SK-MEL-5 (cell line): ENCODE measurements at places on chromosomes 7 and 10. TPM values are rescaled to one million over a fixed set of nuclear protein-coding genes. Genes with fewer than 3 reads are reported as not detected.
A peak's percentile ranks its signal among the peaks of the same experiment; 100 is the strongest.

Gene NACAD
- total RNA-seq, result 0.05 and 0.16 TPM in 2 replicates

DNA sequence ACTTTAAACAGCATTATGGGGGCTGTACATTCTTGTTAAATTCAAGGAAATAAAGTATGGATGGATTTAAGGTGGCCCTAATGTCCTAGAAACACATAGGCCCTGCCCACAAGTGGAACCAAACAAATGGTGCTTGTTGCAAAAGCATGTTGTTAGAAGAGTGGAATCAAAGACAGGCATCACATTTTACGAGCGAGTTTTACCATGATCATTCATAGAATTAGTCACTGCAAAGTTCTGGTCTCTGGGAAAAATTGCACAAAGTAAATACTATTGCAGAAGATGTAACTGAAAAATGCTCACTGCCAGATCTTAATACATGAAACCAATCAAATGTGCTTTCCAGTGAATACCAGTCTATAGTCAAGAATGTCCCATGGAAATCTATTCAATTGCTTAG lies 677.1 kb downstream of the PARD3 start:
- DNase-seq, result no peak

Gene CALHM3
- total RNA-seq, result not detected in 2 replicates

GRCh38 chr10:61481597-61481996 lies 28.4 kb upstream of the TMEM26 start:
- no peak for DNase-seq

- no peak for DNase-seq
Measured at GRCh38 chr10:59847326-59847725, 59.0 kb downstream of the CCDC6 start.

GRCh38 chr10:75034131-75034512 lies 77.3 kb upstream of the SAMD8 start:
- DNase-seq, result no peak

- DNase-seq, result peak; percentile 14
Measured at GRCh38 chr10:17062493-17062892, 67.1 kb downstream of the CUBN start.

Gene CTBP2
- total RNA-seq, result 38.1 and 39.6 TPM in 2 replicates

GRCh38 chr7:17772581-17773288 lies 167.6 kb downstream of the SNX13 start:
- no peak for DNase-seq

- DNase-seq, result no peak
Measured at GRCh38 chr7:45267262-45267661, 109.7 kb downstream of the RAMP3 start.

Gene DUSP5
- total RNA-seq, result 2.7 and 3.0 TPM in 2 replicates

Gene IPMK
- 4.4 and 5.1 TPM in 2 replicates for total RNA-seq

DNA sequence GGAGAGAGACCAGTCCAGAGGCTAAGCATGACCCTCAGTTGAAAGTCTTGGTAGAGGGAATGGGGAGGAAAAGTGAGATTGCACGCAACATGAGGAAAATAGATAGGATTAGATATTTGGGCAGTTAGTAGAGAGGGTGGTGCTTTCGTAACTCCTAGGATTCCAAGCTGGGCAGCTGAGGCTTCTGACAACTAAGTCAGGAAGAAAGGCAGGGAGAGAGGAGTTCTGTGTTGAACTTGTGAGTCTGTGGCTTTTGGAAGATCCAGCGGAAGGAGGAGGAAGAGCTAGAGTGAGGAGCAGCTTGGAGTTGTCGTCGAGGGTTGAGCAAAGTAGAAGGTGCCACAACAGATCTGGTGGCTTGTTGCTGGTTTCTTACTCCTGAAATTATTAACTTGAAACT lies 21.8 kb downstream of the CUL1 start:
- DNase-seq, result no peak

Gene ENO4
- total RNA-seq, result 0.08 and 0.13 TPM in 2 replicates

DNA sequence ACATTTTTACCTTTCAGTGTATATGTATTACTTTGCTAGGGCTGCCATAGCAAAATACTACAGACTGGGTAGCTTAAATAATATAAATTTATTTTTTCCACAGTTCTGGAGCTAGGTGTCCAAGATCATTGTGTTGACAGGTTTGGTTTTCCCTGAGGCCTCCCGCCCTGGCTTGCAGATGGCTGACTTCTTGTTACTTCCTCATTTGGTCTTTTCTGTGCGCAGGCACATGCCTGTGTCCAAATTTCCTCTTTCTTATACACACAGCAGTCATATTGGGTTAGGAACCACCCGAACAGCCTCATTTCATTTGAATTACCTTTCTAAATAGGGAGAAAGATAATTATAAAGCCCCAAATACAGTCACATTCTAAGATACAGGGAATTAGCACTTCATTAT lies 521.6 kb upstream of the SORCS1 start:
- DNase-seq, result no peak

DNA sequence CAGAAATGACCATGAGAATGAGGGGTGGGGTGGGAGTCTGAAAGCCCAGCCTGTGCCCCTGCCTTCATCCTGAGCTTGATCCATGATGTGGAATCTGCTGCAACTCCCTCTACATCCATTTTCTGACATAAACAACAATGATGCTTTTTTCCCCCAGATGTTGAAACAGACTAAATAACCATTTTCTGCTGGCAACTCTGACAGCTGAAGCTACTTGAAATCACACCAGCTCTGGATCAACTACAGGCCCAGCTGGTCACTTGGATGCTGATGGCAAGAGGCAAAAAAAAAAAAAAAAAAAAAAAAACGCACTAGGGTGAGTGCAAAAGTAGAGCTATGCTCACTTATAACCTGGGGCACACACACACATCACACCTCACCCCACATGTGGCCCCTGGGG lies 74.2 kb downstream of the FAM107B start:
- DNase-seq, result no peak

Gene STEAP4
- not detected in 2 replicates for total RNA-seq

Gene CRYGN
- not detected in 2 replicates for total RNA-seq

- no peak for DNase-seq
Measured at GRCh38 chr7:102320601-102321350, 34.1 kb downstream of the SH2B2 start.

GRCh38 chr10:27448921-27449320 lies 55.2 kb upstream of the RAB18 start:
- DNase-seq, result peak; percentile 3

- peak; percentile 21 for DNase-seq
Measured at GRCh38 chr7:153567426-153567825, 484.8 kb upstream of the DPP6 start.

- DNase-seq, result peak; percentile 48
Measured at GRCh38 chr10:52951824-52952223, 179.2 kb upstream of the MBL2 start.

GRCh38 chr7:2151237-2151636 lies 81.5 kb downstream of the MAD1L1 start:
- DNase-seq, result no peak

Gene FUOM
- 22.1 and 30.2 TPM in 2 replicates for total RNA-seq

DNA sequence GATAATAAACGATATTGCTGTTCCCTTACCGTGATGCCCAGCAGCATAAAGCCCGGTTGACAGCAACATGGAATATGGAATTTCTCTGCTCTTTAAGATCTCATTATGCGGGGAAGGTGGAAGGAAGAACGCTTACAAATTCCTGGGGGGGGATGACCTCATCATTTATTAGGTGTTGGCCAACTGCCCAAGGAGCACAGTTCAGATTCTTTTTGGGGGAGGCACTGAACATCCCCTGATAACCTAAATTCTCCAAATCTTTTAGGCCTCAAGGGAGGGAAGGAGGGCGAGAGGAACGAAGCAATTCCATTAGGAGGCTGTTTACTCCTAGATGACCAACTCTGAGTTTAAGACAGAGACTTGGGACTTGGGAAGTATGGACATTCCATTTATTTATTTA lies 5.2 kb upstream of the COL26A1 start:
- no peak for DNase-seq

- no peak for DNase-seq
Measured at GRCh38 chr7:155532792-155533119, 13.6 kb downstream of the CNPY1 start.

DNA sequence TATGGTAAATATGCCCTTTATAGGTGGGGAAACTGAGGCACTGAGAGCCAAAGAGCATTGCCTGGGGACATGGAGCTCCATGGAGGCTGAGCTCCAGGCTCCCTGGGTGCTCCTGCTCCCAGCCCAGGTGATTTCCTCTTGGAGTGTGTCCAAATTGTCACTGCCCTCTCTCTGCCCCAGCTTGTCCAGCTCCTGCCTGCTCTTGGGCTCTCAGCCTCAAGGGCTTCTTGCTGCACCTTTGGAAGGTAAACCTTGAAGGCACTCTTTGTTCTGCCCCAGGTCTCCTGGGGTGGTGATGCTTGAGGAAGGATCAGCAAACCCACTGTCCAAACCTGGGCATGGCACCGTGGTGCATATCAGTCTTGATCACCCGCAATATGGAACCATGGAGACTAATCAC lies 166.1 kb downstream of the RPS24 start:
- no peak for DNase-seq

- DNase-seq, result no peak
Measured at GRCh38 chr7:37912756-37913155, 3.9 kb downstream of the SFRP4 start.

GRCh38 chr7:32289651-32290414 lies 200.3 kb downstream of the LSM5 start:
- no peak for DNase-seq

GRCh38 chr10:75226656-75227055 lies 9.1 kb downstream of the COMTD1 start:
- DNase-seq, result no peak

DNA sequence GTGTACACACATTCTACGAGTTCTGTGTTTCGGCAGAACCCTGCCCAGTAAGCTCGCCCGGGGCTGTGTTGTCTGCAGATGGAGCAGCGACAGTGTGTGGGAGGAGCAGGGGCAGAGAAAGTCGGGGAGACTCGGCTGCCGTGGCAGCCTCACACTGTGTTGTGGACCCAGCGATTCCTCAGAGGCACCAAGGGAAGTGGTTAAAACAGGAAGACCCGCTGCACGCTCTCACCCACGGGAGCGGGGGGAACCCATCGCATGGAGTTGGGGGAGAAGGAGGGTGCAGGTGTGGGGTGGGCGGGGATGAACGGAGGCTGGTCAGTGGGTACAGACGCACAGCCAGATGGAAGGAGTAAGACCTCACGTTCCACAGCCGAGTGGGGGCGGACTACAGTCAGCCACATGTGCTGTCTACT lies 250.2 kb downstream of the ELFN1 start:
- DNase-seq, result no peak

Gene VAX1
- total RNA-seq, result 1.1 and 1.3 TPM in 2 replicates

Gene ZCCHC24
- 3.3 and 4.0 TPM in 2 replicates for total RNA-seq

GRCh38 chr7:99392659-99393354 lies 15.6 kb downstream of the PDAP1 start:
- DNase-seq, result no peak

Gene GATAD1
- total RNA-seq, result 53.7 and 59.2 TPM in 2 replicates

DNA sequence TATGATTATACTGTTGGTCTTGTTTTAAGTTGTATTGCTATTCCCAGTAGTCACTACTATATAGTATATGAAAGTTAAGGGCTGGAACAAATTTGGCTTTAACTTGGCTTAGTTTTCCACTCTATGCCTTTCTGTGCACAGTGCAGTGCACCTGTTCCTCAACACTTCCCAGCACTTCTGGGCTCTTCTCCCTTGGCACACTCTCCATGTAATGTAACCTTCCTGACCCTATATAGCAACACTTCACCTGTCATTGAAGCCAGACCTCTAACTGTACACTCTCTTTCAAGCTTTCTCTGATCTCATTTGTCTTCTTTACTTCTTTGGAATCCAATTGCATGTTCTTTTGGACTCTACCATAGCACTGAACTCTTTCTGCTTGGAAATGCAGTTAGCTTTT lies 83.9 kb upstream of the SMIM30 start:
- no peak for DNase-seq

Gene RPEL1
- 0.05 TPM in 1 of 2 replicates, not detected in the other for total RNA-seq

GRCh38 chr10:92845921-92846320 lies 2.4 kb upstream of the EXOC6 start:
- no peak for DNase-seq

- no peak for DNase-seq
Measured at GRCh38 chr10:88598055-88598454, 11.5 kb downstream of the LIPJ start.

DNA sequence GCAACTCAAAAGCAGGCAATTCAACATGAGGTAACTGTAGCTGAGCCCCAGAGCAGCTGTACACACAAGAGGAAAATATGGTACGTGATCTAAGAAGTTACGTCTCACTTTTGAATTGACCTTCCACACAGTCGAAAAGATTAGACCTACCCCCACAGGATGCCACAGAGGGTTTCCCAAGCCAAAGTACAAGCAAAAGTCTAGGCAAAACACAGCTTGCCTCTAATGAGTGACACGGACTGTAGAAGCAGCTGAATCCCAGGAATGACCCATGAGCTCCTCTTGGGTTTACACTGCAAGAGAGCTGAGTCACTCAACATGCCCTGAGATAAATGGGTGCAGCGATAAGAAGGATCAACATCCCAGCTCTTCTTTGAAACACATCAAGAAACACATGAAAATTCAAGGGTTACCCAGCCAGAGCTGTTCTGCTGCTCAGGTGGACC lies 9.8 kb downstream of the CREB3L2 start:
- no peak for DNase-seq

Gene SEMA3C
- 26.2 and 26.4 TPM in 2 replicates for total RNA-seq

- no peak for DNase-seq
Measured at GRCh38 chr7:91039033-91039432, 225.2 kb upstream of the FZD1 start.

- DNase-seq, result no peak
Measured at GRCh38 chr7:44143646-44144250, 2.6 kb upstream of the MYL7 start.

DNA sequence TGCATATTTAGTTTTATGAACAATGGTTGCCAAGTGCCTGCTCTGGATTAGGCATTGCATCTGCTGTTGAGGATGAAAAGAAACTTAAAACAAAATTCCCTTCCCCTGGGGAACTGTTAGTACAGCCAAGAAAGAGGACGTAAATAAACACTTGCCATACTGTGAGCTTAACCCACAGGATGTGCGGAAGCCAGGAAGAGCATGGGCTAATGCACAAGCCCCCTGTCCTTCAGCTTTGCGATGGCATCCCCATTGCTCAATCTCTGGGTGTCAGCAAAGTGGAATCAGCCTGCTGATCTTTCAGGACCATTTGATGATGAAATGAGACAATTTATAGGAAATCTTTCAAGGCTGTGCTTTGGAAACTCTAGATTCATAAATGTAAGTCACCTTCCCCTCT lies 399.9 kb upstream of the IGFBP3 start:
- no peak for DNase-seq
